ENCODE measurements at places on chromosomes 5 and 9.

- DNase-seq: no peak
Observed at GRCh38 chr5:104241046-104241445, 678.5 kb upstream of the NUDT12 start.

DNA sequence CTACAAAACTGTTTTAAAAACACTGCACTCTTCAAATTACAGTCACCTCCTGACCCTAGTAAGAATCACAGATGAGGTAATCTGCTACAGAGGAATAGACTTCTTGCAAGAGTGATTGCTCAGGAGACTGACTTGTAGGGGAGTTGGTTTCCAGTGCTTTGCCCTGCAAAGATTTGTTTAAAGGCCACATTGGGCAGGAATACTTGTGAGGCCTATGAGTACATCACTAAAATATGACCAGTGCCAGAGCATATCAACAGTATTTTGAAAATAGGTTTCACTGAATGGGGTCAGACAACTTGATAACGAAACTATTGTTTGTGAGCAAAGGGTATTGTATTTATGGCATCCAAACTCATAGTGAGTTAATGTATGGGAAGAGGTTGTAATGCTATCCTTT is 21.5 kb upstream of the CTNND2 start:
- no peak for DNase-seq

DNA sequence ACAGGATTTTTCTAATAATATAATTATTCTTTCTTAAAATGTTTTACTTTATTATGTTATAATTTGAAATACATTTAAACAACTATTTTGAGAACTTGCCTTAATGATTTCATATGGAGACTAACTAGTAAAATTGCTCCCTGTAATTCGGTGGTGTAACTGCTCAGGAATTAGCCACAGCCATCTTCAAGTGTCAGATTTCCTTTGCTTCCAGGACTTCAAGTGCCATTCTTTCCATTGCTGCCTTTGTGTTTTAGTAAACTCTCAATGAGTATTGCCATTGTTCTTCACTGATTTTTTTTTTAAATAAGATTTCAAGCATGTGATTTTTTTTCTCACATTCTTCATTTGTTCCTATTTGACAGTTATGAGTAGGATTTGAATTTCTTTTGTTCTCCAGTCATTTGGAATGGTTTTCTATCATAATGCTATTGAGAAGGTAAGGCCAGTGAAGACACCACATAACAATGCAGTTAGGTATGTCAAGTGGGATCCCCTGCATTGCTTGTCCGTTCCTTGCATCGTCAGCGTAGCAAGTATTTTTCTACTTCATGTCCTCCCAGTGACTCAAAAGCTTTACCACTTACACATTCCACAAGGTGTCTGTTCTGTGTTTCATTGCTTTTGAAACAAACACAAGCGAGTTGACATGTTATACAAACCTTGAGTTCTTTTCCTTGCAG is 83.7 kb downstream of the LNPEP start:
- DNase-seq: peak; percentile 16

- no peak for DNase-seq
Observed at GRCh38 chr5:139389701-139390638, at the start of gene MZB1. Gene MZB1, minus strand, starts transcription at chr5:139389913. Its CDS starts 57 bp downstream, at chr5:139389856.
